ENCODE measurements at places on chromosomes 2 and 18.

DNA sequence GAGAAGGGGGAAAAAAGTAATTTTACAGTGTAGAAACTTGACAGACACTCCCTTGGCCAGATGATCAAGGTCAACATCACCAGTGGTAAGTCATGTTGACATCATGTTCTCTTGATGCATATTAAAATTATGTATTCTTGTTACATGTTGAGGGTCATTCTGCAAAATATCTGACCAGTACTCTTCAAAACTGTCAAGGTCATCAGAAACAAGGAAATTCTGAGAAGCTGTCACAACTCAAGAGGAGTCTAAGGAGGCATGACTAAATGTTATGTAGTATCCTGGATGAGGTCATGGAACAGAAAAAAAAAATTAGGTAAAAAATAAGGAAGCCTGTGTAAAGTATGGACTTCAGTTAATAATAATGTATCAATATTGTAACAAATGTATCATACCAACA, 6.3 kb downstream of the SGPP2 start:
- DNase-seq = no peak

- no peak for DNase-seq
These were observed 207.0 kb downstream of the GLI2 start for GRCh38 chr2:120942658-120943057.

DNA sequence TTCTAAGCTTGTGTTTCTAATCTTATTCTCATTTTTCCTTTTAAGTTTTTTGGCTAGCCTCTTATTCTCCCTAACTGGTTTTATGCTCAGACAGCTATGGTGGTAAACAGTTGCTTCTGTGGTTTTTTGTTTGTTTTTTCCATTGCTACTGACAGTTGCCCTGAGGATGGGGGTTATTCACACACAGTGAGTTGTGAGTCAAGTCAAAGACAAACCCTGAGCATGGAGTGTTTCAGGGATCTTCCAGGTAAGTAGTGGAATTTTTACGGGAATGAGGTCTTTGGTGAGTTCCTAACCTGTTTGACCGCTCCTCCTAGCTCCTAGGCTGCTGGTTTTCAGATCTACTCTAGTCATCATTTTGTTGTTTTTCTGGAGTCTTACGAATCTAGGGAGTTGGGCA, 162.8 kb downstream of the ZNF407 start:
- no peak for DNase-seq

GRCh38 chr2:10229462-10230099, 73.1 kb upstream of the HPCAL1 start:
- no peak for DNase-seq

GRCh38 chr2:176553685-176554100, 284.5 kb downstream of the MTX2 start:
- peak; percentile 78 for DNase-seq

DNA sequence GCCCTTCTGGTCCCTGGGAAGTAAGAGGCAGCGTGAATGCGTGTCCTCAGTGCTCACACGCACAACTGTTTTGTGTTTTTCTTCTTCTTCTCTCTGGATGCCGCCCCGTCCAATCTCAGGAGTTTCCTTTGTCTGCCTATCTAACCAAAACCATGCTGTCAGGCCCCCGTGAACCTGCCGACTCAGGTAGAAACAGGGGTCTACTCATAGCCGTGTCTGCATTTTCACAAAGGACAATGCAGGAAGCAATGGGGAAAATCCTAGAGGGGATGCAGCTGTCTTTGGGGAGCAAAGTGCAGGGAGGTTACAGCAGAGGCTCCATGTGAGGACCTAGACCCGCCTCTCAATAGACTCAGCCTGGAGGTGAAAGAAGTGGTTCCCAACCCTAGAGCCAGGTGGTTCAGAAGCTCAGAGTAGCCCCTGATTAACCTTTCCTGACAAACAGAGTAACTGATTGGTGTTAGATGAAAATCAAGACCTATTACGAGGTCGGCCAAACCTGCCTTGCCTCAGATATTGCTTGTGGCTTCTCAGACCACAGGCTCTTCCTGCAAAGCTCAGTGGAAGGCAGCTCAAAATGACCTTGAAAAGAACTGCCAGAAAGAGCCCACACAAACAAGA, 49.3 kb downstream of the CD226 start:
- DNase-seq = no peak

GRCh38 chr2:9307535-9307934, 100.9 kb downstream of the ASAP2 start:
- DNase-seq = no peak

- DNase-seq = no peak
These were observed 15.4 kb upstream of the FARP2 start for GRCh38 chr2:241340631-241341163.

GRCh38 chr2:61759718-61760117, 94.1 kb downstream of the FAM161A start:
- no peak for DNase-seq

DNA sequence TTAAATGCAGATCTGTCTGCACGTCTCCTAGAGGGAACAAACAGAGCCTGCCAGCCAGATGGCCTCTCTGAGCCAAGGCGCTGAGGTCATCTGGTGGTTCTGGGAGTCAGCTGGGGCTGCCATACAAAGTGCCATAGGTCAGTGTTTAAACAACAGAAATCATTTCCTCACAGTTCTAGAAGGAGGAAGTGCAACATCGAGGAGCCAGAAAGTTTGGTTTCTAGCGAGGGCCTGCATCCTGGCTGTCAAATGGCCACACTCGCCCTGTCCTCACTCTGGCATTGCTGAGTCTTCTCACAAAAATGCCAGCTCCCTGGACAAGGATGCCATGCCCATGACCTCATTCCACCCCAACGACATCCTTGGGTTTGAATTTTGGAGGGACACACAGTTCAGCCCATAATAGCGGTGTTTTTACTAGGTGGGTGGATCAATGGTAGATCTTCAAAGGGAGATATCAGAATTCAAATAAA, 59.6 kb downstream of the MYT1L start:
- peak; percentile 82 for DNase-seq

- DNase-seq = no peak
These were observed 73.5 kb downstream of the SMC6 start for GRCh38 chr2:17680119-17680518.

GRCh38 chr2:63983986-63984605, 35.1 kb downstream of the VPS54 start:
- DNase-seq = peak; percentile 31

DNA sequence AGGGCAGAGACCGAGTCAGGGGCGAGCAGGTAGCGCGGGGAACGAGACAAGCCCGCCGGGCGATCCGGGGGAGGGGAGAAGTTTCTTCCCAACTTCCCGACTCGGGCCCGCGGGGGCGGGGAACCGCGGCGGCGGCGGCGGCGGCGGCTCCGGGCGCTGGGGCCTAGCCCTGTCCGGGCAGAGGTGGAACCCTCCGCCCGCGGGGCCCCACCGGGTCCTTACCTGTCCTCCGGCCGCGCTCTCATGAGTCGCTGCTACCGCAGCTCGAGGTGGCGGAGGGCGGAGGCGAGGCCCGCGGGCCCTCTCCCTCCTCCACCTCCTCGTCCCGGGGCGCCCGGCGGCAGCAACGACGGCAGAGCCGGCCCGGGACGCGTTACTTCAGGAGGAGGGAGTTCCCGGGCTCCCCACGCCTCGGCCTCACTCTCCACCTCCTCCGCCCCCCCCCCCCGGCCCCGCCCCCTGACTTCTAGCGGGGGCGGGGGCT, at the start of gene YES1:
Gene YES1 (minus strand): TSS at position 351 of the 484 bp plus-strand sequence. CDS start 55,415 bp downstream, outside the sequence.
- no peak for DNase-seq

GRCh38 chr2:234535464-234535863, 38.6 kb upstream of the ARL4C start:
- no peak for DNase-seq

DNA sequence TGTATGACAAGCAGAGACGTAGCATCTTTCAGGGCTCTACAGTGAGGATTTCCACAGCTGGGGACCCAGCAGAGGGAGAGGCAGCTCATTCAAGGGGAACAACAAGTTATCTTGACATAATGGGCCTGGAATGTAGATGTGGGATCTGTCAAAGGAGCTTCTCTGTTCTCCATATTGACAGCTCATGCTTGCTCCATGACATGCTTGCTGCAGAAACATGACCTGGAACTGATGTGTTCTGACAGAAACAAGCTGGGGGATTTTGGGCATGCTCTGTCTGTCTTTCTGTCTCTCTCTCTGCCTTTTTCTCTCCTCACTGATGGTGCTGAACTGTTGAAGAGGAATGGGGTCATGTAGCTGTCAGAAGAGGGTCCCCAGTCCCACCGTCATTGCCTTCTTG, 79.6 kb downstream of the MMADHC start:
- DNase-seq = no peak

DNA sequence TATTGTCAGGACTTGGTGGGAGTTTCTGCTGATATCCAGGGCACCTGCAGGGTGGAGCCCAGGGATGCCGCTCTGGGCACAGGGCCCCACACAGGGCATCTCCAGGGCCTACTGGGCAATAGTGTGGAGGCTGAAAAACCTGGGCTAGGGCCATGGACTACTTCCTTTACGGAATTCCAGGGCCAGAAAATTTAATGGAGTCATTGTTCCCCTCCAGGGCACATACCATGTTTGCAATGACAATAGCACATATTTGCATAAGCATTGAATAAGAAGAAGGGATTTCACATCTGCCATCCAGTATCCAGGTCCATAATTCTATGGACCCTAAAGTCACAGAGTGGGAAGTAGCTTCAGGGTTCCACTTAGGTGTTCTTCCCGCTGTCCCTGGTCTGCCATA, 103.8 kb upstream of the TPO start:
- DNase-seq = no peak

- DNase-seq = peak; percentile 53
These were observed 369.7 kb downstream of the RAD51AP2 start for GRCh38 chr2:17148407-17149145.

GRCh38 chr18:9985641-9986040, 71.8 kb downstream of the VAPA start:
- no peak for DNase-seq

DNA sequence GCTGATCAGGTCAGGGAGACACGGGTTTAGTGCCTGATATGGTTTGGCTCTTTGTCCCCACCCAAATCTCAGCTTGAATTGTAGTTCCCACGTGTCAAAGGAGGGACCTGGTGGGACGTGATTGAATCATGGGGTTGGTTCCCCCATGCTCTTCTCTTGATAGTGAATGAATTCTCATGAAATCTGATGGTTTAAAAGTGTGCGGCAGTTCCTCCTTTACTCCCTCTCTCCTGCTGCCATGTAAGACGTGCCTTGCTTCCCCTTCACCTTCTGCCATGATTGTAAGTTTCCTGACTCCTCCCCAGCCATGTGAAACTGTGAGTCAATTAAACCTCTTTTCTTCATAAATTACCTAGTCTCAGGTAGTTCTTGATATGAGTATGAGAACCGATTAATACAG, 424.5 kb downstream of the NBAS start:
- DNase-seq = no peak

DNA sequence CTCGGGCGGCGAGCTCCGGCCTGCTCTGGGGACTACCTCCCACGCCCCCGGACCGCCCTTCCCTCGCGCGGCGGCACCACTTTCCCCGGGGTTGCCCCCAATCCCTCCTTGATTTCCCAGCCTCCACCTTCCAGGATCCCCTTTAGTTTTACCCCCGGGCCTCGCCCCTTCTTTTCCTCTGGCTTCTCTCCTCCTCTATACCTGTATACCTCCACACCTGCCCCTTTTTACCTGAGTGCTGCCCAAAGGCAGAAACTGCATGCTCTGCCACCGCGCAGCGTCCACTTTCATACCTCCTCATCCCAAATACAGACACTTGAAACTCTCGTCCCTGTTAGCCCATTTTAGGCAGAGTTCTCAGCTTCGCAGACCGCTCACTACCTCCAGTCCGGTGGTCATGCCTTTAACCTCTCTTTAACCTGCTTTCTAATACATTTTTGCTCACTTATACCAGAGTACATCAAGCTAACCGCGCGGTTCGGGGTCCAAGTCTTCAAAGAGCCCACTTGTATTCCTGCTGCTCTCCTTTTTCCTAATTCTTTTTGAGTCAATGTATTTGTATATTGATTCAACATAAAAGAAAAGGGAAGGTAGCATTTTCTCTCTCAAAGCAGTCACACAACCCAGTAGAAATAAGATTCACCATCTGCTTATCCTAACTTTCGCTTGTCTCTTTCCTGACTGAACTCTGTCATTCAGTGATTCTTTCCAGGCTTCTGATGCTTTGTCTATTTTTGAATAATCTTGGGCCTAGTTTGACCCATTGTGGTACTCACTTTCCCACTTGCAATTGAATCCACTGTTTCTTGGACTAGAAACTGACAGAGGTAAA, 901 bp downstream of the SPOPL start:
- DNase-seq = peak; percentile 6

GRCh38 chr2:151380580-151381235, 23.3 kb downstream of the TNFAIP6 start:
- DNase-seq = no peak

DNA sequence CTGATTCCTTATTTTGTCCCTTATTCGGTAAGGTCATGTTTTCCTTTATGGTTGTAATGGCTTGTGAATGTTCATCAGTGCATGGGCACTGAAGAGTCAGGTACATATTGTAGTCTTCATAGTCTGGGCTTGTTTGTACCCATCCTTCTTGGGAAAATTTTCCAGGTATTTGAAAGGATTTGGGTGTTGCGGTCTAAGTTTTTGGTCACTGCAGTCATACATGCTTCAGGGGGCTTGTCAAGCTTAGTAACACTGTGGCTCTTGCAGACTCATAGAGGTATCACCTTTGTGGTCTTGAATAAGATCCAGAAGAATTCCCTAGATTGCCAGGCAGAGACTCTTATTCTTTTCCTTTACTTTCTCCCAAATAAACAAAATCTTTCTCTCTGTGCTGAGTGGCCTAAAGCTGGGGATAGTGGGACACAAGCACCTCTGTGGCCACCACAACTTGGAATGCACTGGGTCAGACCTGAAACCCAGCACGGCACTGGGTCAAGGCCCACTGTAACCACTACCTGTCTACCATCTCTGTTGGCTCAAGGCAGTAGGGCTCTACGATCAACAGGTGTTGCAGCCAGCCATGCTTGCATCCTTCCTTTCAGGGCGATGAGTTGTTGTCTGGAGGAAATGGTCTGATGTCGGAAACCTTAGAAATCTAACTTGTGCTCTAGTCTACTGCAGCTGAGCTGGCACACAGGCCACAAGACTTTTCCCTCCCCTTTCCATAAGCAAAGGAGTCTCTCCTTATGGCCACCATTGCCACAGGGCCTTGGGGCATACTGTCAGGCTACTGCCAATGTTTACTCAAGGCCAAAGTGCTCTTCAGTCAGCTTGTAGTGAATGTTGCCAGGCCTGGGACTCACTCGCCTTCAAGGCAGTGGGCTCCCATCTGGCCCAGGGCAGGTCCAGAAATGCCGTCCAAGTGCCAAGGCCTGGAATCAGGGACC, 21.5 kb downstream of the IL1RN start:
- DNase-seq = no peak

DNA sequence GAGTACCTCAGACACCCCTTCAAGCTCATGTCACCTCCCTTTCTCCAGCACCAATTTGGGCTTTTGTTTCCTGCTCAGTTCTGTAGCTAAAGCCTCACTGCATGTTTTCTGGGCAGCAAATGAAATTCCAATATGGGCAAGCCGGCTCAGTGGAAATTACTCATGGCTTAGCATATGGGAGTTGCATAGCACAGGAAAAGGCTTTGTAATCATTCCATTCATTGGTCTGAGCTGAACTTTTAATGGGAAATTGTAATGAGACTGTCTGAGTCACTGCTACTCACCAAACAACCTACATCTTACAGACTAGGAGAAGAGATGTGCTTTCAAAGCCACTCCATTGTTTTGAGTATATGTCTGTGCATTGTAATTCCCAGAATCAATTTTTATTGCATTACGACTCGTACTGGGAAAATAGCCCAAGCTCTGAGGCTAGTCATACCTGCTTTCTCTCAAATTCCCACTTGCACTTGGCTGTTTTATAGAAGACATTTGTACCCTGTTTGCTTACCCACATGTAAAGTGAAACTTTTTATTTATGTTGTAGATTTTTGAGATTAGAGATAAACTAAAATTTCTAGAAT, 139.5 kb upstream of the LRATD1 start:
- DNase-seq = no peak
